ENCODE measurements at places on chromosomes 5 and 9. TPM values are rescaled to one million over a fixed set of nuclear protein-coding genes. Genes with fewer than 3 reads are reported as not detected.

- no peak for DNase-seq
These were observed 7.2 kb upstream of the IRX2 start for GRCh38 chr5:2758632-2759031.

- no peak for DNase-seq
These were observed 28.8 kb upstream of the FAT2 start for GRCh38 chr5:151619812-151620460.

DNA sequence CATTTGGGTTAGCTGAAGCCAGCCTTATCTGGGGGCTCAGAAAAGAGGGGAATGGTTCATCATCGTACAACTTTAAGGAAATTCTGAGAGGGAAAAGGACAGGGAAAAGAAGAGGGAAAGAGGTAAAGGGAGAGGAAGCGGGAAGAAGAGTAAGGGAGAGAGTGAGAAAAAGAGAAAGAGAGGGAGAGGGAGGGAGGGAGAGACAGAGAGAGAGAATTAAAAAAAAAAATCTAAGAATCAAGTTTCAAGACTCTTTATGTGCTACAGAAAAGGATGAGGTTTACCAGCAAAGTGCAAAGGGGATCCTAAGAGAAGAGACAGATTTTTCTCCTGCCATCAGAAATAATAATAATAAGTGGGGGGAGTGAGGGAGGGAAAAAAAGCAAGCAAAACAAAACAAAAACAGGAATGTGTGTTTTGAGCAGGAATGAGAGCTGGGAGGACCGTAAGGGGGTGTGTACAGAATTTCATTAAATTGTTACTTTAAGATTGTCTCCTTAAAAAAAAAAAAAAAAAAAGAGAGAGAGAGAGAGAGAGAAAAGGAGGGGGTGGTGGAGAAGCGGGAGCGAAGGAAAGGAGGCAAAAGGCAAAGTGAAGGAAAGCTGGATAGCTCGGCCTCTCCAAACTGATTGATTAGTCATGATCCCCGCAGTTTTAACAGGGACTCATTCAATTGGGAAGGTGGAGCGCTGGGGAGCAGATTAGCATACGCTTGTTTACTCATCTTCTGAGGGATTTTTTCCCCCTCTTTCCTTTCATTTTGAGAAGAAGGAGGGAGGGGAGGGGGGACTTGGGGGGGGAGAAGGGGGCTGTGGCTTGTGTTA is 438 bp upstream of the PAPPA start:
- DNase-seq, result no peak

GRCh38 chr9:99828054-99828416 is 6.3 kb downstream of the NR4A3 start:
- no peak for DNase-seq

Gene PHF24
- 0.69 TPM for total RNA-seq

Gene TDRD7
- total RNA-seq, result 9.8 TPM

DNA sequence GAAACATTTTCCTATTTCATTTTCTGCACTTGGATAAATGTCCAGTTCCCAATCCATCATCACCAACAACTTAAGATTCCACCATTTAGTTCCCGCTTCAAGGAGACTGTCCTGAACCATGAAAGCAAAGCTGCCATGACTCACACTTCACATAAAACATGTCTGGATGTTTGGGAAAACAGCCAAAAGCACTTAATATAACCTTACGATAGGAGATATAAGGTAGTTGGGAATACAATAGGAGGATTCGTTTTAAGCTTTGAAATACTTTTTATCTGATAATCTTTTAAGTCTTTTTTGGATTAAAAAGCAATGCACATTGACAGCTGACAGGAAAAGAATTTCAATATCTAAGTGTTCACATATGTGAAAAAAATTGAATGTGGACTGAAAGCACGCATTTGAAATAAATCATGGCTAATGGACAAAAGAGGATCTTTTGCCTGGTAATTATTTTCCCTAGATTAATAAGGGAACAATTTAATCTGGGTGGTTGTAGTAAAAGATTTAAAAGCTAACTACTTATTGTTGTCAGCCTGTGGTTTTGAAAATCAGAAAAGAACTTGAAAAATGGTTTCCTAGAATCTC is 17.3 kb upstream of the TGFBI start:
- no peak for DNase-seq

DNA sequence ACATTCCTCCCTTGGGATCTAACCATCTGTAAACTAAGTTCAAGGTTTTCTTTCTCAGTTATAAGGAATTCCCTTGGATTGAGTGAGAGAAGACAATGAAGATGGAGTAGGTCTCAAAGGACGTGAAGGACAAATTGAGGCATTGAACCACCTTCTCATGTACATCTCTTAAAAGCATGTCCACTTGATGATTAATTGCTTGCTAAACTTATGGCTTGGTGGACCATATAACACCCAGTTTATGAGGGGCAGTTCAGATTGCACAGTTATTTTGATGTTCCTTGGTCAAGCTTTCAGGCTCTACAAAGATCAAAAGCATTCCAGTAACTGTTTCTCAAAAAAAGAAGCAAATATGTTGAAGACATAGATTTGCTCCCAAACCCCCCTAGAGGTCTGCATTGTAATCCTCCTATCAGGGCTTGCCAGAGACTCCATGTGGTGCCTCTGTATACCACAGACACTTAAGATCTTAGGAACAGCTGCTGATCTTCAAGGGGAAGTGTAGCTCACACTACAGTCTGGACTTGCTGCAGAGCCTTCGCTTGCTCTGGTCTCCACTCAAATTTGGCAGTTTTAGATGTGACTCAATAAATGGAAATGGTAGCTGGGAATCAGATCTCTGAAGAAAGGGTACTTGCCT is 56.9 kb upstream of the ALDH1A1 start:
- no peak for DNase-seq

GRCh38 chr5:53934151-53934820 is 373.8 kb downstream of the NDUFS4 start:
- DNase-seq, result no peak

DNA sequence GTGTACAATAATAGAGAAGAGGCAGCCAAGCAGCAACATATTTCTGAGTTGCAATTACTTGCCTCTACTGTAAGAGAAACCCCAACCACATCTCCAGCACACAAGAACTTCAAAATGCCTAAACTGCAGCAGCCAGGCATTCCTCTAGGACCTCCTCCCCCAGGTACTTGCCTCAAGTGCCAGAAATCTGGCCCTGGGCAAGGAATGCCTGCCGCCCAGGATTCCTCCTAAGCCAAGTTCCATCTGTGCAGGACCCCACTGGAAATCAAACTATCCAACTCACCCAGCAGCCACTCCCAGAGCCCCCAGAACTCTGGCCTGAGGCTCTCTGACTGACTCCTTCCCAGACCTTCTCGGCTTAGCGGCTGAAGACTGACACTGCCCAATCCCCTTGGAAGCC is 336.8 kb upstream of the RGMB start:
- no peak for DNase-seq

DNA sequence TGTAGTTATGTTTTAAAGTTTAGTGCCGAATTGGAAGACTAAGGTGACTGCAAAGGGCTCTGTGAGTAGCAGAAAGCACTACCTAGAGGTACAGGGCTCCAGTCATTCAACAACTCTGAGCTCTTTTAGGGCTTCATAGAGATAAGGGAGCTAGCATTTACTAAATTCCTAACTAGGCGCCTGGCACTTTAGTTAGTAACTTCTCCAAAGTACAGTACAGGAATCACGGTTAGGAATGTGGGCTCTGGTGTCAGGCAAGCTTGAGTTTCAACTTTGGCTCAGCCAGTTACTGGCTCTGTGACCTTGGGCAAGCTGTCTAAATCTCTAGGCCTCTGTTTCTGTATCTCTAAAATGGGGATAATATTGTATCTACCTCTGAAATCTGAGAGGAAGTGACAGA is 115.3 kb downstream of the SLIT3 start:
- no peak for DNase-seq

Gene SPINK6
- total RNA-seq, result not detected

DNA sequence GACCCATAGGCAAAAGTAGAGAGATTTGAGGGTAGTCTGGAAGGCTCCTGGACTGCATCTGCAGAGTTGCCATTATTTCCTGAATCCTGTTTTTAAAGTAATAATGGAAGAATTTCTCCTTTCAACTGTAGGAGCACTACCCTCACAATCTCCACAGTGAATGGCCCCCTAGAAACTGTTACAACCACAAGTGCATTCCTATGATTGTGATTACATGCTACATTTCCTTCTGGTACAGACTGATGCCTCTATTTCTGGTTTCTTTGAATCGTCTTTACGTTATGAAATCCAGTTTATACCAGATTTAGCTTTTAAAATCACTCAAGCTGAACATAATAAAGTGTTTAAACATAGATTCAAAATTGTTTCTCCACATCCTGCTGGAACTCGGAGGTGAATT is 49.4 kb downstream of the FRMPD1 start:
- DNase-seq, result no peak

Gene DMGDH
- 3.1 TPM for total RNA-seq

Gene PCDHGA12
- 7.8 TPM for total RNA-seq

DNA sequence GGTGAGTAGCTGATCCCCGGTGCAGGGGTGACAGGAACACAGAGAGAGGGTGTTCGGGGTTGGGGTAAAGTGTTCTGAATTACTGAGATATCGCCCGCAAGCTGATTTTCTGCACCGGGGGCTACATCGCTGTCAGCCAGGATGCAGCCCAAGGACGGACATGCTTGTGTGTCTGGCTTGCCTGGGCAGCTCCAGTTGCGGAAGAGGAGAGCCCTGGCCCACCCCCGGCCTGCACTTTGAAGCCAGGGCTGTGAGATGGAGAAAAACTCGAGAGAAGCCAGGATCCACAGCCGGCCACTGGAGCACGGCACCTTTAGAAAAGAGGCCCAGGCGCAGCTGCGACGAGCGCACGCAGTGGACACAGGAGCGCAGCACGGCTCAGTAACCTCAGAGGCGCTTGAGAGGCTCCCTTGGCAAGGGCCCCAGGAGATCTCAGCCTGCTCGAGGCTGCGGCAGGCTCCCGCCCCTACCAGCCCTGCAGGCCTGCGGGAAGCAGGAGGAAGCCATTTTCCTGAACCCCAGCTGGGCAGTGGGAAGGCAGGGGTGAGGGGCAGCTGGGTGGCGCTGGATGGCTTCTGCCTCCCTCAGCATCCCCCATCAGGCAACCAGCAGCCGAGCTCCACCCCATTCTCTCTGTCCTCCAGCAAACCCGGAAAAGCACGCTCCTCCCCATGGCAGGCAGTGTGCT is 59.2 kb downstream of the C9orf50 start:
- no peak for DNase-seq

Gene EPB41L4A
- total RNA-seq, result 49.4 TPM

DNA sequence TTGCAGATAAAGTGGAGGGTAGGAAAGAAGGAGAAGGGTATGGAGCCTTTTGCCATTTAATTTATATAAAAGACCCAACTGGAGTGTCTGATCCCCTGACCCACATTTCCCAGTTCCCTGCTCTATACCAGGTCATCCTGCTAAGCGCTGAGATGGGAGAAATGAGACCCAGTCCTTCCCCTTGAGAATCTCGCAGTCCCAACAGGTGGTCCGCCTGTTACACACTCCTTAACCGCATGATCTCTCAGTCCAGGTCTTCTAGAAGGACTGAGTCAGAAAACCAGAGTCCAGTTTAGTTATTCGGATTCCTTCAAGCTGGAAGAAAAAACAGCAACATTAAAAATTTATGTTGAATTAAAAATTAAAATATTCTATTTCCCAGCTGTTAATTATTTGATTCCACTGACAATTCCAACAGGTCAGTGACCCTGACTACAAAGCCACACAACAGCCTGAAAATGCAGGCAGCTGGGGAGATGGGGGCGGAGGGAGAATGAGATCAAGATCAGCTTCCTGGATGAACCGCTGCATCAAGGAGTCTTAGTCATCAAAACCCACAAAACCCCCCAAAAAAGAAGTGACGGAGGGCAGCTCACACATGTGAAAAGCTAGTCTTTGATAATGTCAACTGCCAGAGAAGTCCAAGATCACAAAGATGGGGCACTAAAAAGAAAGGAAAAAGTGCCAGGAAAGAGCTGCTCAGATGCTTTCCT is 44.0 kb downstream of the GGTA1 start:
- DNase-seq, result no peak

Gene PCA3
- 0.26 TPM for total RNA-seq

Gene PCDHB1
- total RNA-seq, result 0.16 TPM

DNA sequence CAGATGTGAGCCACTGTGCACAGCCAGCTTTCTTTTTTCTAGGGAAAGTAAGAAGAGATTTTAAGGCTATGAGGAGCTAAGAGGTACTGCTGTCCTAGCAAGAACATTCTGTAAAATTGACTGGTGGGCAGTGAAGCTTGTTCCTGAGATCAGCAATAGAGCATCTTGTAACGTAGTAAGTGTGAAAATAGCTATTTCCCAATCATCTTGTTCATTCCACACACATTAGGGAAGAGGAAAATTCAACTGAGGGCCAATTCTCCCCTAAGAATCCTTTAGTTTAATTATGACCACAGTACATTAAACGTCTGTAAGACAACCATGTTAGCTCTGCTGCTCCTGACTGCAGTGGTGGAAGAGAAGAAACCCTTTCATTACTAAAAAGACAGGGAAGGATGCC is 246.2 kb downstream of the EFNA5 start:
- no peak for DNase-seq

GRCh38 chr5:95283761-95284571 is 928 bp downstream of the MCTP1 start:
- DNase-seq, result no peak

All from urinary bladder (tissue), 4 donors.